ENCODE measurements at places on chromosomes 12 and 14.
A peak's percentile ranks its signal among the peaks of the same experiment; 100 is the strongest.

DNA sequence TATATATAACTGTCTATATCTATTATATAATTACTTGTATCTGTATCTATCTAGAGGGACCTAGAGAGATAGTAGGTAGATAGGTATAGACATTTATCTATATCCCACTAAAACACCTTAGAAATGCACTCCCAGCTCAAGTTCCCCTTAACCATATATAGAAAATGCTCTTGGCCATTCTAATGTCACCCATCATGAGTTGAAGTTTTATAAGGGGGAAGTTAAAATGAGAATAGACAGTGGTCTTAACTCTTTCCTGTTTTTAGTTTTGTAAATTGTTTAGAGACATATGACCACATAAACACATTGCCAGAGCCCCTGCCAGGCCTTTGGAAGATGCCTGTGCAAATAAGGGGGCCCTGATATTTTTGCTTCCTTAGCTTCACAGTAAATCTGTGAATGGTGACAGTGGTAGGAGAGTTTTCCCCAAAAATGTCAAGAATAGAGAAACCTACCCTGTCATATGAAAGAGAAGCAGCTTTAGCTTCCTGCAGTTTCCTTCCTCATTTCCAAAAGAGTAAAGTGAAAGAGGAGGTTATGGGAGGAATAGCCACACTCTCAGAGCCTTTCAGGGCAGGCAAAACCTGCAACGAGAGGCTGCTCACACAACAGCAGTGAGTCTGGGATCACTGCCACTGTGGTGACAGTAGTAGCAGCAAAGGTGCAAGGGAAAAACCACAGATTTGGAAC is 45.5 kb downstream of the MGST1 start:
- no peak for DNase-seq

DNA sequence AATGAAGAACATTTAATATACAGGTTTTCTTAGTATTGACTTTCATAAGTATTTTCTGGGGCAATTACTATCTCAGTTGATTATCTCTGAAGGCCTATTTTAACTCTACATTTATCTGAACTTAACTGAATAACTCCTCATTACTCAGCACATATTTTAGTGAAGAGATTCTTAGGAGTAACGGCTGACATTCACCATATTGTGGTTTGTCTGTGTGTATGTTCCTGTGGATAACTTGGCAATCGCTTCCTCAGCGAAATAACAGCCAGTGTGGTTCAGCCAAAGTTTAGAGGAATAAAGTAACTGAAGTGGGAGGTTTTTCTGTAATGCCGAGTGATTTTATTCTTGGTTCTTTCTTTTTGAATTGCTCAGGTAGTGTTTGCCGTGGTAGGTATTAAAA is 168.0 kb downstream of the RAD51B start:
- DNase-seq, result no peak

- DNase-seq, result no peak
These were observed 353.4 kb downstream of the KCNH5 start for GRCh38 chr14:62691647-62692489.

GRCh38 chr12:52872644-52873389 is 24.0 kb upstream of the KRT78 start:
- DNase-seq, result no peak

- no peak for DNase-seq
These were observed 105.0 kb downstream of the DNAH10 start for GRCh38 chr12:123867141-123867540.

DNA sequence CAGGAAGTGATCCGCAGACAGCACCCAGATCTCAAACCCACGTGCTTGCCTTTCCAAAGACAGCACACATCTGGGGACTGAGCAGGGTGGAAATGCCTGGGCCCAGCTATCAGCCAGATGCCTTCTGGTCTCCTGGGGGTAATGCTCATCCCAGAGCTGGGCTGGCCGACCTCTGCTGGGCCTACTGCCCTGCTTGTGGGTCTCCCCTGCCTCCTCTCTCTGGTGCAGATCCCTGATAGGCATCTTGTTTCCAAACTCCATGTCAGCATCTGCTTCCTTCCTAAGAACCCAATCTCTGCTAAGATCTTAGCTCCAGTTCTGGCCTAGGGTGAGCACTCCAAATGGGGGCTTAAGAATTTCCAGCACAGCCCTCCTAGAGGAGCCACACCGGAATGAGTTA is 1043.0 kb downstream of the VRK1 start:
- DNase-seq, result no peak

GRCh38 chr14:90299408-90299807 is 32.3 kb downstream of the NRDE2 start:
- no peak for DNase-seq

DNA sequence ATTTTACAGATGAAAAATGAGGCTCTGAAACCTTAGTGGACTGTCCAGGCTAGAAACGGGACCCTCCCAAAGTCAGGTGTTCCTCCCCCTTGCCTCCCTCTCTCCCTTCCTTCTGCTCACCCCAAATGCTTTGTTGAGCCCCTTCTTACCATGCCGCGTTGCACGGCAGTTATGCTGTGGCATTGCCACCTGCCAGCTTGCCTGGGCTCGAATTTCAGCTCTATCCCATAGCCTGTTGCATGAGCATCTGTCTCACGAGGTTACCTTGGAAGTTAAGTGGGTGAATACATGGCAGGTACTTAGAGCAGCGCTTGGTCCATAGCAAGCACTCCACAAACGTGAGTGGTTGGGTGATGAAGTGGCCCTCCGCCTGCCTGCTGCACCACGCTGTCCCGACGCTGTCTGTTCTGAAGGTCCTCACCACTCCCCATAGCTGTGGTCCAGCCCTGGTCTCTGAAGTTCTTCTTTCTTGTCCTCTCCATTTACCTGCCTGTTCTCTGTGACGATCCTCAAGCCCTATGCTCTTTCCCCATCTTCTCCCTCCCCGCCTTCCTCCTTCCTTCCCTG is 269.9 kb downstream of the CACNA1C start:
- DNase-seq, result no peak

GRCh38 chr14:63875311-63875710 is 22.5 kb downstream of the SYNE2 start:
- no peak for DNase-seq

- DNase-seq, result no peak
These were observed 17.8 kb downstream of the OTUB2 start for GRCh38 chr14:94043756-94044475.

- DNase-seq, result no peak
These were observed 272.0 kb upstream of the DIO3 start for GRCh38 chr14:101289230-101289690.

DNA sequence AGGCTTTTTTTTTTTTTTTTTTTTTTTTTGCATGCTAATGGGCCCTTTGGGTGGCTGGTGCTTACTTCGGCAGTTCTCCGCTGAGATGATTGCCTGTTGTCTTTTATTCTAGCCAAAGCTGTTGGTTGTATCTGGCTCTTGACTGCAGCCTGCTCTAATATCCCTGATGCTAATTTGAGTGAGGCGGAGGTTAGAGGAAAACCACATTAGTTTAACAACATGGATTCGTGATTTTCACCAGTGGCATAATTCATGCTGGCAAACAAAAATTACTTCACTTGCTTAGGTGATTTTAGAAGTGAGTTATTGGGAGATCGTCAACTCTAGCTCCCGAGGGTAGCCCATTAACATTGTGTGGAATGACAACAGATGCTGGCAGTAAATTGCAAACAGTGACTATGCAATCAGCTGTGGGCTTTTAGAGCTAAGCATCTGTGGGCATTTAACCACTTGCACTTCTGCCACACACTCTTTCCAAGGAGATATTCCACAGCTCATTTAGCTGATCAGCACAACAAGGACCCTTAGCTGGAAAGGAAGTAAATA is 97.6 kb upstream of the ZDHHC17 start:
- DNase-seq, result no peak

DNA sequence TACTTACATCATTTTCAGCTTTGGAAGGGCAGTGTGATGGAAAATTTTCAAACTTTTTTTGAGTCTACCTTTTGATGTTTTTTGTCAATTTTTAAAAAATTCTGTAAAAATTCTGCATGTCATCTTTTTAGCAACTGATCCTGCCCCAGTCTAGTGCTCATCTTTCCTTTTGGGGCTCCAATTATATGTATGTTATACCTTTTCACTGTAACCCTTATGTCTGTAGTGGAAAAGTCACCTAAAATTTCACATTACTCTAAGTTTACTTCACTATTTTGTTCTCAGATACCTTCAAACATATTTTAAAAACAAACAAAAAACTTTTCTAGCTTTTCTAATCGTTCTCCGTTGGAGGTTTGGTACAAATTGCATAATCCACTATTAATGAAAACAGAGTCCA is 32.5 kb upstream of the MYRFL start:
- DNase-seq, result no peak

DNA sequence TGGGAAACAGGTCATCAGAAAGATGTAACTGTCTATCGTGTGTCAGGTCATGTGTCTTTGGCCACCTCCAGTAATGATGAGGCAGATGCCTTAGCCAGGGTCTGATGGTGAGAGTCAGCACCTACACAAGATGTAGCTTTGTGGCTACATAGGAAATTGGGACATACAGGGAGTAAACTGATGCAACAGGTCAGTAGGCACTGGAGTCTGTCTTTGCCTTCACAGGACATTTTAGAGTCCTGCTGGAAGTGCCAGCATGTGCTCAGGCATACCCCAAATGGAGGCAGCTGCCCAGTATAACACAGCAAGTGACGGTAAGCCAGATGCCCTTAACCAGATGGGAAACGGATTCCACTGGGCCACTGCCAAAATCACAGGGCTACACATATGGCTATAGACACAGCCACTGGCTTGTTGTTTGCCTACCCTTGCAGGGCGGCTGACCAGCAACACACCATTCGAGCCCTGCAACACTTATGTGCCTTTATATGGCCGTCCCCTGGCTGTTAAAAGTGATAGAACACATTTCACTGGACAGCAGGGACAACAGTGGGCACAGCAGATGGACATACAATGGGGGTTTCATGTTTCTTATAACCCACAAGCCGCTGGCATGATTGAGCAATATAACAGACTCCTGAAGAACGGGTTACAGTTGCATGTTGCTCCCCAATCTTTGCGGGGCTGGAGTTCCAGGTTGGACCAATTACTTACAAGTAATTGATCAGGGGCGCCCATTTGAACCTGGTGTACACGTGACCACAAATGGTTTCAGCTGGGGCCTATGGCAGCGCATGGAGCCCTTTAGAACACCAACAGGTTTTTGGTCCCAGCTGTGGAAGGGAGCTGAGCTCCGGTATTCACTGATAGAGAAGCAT is 12.9 kb upstream of the RNASE12 start:
- no peak for DNase-seq

GRCh38 chr14:82224610-82225009 is 691.0 kb upstream of the SEL1L start:
- no peak for DNase-seq

GRCh38 chr14:65922142-65922541 is 509.6 kb downstream of the FUT8 start:
- DNase-seq, result no peak

DNA sequence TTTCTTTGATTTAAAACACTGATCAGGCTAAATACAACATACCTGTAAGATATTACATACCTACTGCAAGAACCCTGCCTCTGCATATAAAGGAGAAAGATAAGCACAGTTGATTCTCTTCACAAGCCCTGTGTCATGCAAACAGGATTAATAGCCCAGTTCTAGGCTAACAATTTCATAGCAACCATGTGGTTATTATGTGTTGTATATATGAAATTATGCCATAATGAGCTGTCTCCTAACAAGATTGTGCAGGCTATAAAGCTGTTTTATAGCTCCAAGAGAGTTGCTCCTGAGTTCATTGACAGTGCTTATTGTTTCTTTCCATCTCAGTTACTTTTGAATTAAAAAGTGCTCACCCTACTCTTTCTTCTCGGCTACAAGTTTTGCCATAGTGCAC is 609.3 kb downstream of the DIO2 start:
- DNase-seq, result no peak

DNA sequence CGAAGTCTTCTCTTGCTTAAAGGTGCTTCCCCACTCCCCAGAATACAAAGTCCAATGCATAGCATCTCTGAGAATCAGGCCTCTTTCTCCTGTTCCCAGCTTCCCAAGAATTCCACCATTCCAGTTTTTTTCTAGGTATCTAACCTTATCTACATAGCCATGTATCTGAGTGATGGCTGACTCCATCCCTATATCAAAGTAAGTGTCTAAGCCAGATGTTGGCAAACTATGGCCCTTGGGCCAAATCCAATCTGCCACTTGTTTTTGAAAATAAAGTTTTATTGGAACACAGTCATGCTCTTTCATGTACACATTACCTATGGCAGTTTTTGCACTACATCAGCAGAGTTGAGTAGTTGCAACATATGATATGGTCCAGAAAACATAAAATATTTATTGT is 129.6 kb downstream of the LLPH start:
- DNase-seq, result no peak

DNA sequence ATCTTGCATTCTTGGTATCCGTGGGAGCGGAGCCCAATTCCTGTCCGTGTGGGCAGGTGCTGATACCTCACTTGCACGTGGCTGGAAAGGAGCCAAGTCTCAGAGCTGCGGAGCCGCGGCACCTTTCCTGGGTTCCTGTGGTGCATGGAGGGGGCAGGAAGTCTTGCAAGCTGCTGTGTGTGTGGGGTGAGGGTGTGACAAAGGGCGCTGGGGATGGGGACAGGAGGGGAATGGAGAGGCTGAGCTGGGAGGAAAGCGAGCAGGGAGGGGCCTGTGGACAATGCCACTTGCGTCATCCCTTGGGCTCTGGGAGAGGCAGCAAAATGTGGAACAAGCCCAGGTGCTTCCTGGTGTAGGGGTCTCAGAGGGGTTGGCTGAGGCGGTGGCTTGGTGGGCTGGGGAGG is 86.7 kb downstream of the CALM1 start:
- peak; percentile 22 for DNase-seq

- no peak for DNase-seq
These were observed 130.8 kb upstream of the TRHDE start for GRCh38 chr12:72141381-72141780.

- no peak for DNase-seq
These were observed 16.0 kb downstream of the METTL3 start for GRCh38 chr14:21494902-21495762.

DNA sequence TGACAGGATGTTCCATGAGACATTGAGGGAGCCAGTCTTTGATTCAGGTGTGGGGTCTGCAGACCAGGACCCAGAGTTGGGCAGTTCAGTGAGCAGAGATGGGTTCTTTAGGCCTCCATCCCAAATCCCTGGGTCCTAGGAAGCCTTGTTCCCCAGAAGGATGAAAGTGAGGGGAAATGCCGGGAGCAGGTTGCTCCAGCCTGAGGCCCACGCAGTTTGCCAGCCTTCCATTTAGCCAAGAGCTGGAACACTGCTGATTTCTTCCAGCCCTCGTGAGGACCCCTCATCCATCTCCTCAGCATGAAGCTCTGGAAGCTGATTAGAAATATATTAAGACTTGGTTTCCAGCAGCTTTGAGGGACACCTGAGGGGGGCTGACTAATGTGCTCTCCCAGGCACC is 12.1 kb downstream of the C14orf132 start:
- no peak for DNase-seq

DNA sequence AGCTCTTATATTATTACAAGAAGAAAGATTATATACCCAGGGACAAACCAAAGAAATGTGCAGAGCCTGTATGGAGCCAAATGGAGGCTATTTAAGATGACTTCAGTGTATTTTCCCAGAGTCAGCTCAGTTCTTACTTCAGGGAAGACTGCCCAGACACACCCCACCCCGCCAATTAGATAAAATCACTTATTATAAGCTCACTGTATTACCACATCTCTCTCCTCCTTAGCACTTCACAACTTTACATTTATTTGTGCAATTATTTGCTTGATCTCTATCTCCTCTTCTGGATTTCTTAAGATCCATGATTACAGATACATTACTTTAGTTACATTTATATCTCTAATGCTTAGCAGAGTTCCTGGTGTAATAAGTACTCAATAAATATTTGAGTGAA is 24.7 kb upstream of the WDR89 start:
- no peak for DNase-seq

Data from activated T-cell treated with anti-CD3 and anti-CD28 coated beads for 1 hour (primary cell).